ENCODE measurements at places on chromosomes 2 and 18. TPM values are rescaled to one million over a fixed set of nuclear protein-coding genes. Genes with fewer than 3 reads are reported as not detected.

YIPF4 gene
- 26.0 TPM for total RNA-seq

PSMD1 gene
- 222 TPM for total RNA-seq

PDCL3 gene
- 18.4 TPM for total RNA-seq

RNU2-63P gene
- not detected for total RNA-seq

SPATA3 gene
- total RNA-seq: not detected

KCNE4 gene
- total RNA-seq: 12.6 TPM

SERPINB11 gene
- total RNA-seq: not detected

TGFA gene
- total RNA-seq: not detected

SPRED2 gene
- 9.3 TPM for total RNA-seq

IGFBP5 gene
- 731 TPM for total RNA-seq

UGT1A8 gene
- total RNA-seq: 0.12 TPM

CNDP1 gene
- total RNA-seq: not detected

FBXO48 gene
- total RNA-seq: 0.66 TPM

DSC1 gene
- total RNA-seq: not detected

FAM110C gene
- not detected for total RNA-seq

UGT1A4 gene
- total RNA-seq: not detected

TUBA4B gene
- total RNA-seq: 0.11 TPM

ZNF521 gene
- 36.4 TPM for total RNA-seq

All from uterine smooth muscle cell (primary cell).